ENCODE measurements at places on chromosomes 1 and 21.

DNA sequence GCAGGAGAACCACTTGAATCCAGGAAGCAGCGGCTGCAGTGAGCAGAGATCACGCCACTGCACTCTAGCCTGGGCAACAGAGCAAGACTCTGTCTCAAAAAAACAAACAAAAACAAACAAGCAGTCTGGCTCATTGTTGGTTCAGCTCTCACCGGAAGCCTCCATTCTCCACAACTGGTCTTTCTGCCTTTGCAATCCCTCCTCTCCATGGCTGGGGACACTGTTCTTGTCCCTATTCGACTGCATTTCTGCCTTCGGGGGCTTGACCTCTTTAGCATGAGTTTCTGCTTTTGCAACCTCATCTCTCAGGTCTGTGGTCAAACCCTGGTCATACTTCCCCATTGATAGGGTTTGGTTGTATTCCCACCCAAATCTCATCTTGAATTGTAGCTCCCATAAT lies 216.3 kb upstream of the NR5A2 start:
- no peak for DNase-seq

GRCh38 chr1:241460098-241460873 lies 59.3 kb downstream of the FH start:
- no peak for DNase-seq

GRCh38 chr1:83509301-83509781 lies 489.6 kb downstream of the TTLL7 start:
- DNase-seq: no peak

GRCh38 chr21:29939924-29940275 lies at the start of gene GRIK1:
TSS of gene GRIK1 (minus strand) at chr21:29939996.
- no peak for DNase-seq

DNA sequence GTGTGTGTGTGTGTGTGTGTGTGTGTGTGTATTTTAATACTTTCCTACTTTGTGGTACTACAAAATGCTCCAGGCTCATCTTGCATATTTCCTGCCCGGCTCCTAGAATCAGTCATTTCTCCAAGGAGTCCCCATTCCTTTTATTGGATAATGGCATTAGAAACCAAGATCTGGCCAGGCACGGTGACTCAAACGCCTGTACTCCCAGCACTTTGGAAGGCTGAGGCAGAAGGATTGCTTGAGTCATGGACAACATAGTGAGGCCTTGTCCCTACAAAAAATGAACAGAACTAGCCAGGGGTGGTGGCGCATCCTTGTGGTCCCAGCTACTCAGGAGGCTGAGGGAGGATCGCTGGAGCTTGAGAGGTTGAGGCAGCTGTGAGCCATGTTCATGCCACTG lies 20.3 kb downstream of the EPB41 start:
- DNase-seq: no peak

GRCh38 chr1:205575294-205575885 lies 56.4 kb downstream of the ELK4 start:
- no peak for DNase-seq

- DNase-seq: peak; percentile 15
Observed at GRCh38 chr21:26405735-26406361, 167.2 kb downstream of the CYYR1 start.

DNA sequence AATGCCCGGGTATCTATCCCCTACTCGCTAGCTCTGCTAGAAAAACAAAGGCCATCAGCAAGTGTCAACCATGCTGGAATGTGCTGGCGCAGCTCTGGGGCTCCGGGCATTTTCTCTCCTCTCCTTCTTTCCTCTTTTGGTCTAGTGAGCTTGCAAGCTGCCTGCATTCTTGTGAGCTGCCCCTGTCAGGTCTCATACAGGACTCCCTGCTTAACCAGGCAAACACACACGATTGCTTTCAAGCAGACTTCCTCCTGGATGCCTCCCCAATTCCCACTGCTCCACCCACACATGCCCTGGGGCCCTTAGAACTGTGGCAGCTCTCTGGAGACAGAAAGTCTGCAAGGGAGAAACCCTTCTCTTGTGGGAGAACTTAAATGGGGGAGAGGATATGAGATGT lies 35.7 kb upstream of the SUCO start:
- DNase-seq: peak; percentile 65

DNA sequence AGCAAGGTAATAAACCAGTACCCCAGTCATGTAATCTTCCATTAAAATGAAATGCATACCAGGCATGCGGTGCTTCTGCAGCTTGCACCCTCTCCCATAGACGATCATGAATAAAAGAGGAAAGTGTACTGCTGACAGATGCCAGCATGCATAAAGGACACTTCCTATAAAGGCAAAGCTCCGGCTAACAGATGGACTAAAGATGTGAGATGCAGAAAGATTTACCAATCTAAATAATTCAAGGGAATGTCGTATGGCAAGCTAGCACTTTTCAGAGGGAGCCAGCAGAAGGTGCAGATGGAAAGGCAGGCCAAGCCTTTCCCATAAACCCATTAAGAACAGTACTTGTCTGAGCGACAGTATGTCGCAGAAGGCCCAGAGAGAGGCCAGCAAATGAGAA lies 542.0 kb downstream of the NUF2 start:
- DNase-seq: no peak

DNA sequence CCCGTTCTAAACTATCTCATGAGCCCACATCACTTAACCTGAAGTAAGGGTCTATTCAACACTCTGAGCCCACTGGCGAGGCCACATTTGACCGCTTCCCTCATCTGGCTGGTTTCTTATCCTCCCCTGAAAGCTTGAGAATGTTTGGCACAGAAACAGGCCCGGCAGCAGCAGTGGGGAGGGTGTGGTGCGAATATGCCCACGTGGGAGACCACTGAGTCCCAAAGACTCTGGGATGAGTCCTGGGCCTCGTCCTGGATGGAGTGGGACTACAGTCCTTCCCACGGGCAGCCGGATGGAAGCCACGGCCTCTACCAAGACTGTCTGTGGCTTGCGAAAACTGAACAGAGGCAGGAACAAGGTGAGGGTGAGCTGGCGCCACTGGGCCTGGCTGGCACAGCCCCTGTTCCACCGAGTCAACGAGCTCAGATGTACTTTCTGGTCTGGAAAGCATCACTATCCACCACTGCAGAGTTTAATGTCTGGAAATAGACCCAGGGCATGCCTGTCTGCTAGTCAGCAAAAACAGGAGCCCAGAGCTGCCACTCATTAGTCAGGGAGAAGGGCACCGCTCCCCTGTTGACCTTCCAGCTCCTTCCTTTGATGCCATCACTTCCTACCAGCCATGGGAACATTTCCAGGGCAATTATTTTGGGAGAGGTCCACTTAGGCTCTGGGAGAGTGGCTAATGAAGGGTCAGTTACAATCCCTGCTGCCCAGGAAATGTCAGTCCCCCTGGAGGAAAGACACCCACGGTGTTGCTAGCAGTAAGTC lies 386.6 kb downstream of the MATN1 start:
- no peak for DNase-seq

GRCh38 chr1:12496154-12496961 lies 121.7 kb downstream of the DHRS3 start:
- no peak for DNase-seq

DNA sequence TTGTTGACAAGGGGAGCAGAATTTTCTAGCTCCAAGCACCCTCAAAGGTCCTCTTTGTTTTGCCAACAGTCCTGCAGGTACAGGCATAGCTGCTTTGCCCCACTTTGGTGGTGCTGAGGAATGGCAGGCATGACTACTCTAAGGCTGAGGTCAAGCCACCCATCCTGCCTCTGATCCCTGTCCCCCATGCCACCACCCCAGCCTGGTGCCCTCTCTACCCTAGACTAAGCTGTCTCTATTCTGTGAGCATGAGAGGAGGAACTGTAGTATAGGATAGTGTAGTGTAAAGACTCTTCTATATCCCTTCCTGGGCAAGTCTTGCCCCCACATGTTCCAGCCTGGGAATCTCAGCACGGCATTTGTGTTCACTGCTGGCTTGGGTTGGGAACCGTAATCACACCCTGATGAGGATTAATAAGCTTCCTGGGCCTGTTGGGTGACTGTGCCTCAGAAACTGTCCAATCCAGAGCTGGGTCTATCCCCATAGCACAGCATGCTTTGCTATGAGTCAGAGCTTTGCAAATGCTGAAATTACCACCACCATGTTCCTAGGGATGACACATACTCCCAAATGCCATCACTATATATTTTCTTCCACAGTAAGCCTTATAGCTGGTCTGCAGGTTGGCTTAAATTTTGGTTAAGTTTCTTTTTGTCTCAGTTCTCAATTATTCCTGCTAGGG lies 105.7 kb upstream of the PPP2R5A start:
- DNase-seq: no peak

GRCh38 chr1:207649210-207649753 lies 4.3 kb downstream of the CR1L start:
- no peak for DNase-seq

GRCh38 chr1:94020764-94021579 lies 100.0 kb downstream of the ABCA4 start:
- DNase-seq: no peak

DNA sequence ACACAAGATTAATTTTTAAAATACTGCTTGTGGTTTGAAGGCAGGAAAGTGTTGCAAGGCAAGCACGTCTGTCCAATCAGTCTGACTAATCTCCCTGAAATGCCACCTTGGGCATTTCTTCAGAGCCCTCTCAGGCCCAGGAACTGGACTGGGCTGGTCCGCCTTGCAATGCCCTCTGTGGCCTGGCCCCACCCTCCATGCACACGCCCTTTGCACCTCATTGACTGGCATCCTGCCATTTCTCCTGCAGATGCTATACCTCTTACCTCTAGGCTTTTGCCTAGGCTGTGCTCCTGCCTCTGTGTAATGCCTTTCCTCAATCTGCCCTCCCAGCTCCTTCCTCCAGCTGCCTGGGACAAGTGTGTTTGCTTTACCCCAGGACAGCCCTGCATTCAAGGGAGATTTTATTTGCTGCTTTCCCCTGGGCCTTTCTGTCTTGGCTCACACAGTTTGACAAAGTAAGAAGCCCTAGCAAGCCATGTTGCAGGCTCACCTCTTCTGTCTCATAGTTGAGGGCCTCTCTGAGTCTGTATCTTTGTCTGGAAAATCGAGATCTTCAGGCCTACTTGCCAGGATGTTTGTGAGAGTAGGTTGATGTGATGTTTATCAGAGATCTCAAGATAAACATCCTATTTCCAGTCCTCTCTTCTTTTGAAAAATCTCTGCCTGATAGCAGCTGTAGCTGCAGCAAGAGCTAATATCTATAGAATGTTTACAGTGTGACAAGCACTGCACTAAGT lies 149.2 kb upstream of the JUN start:
- no peak for DNase-seq

GRCh38 chr21:29610779-29611360 lies 312.1 kb downstream of the BACH1 start:
- DNase-seq: no peak

- DNase-seq: no peak
Observed at GRCh38 chr1:46173361-46173856, 1.5 kb upstream of the TSPAN1 start.

DNA sequence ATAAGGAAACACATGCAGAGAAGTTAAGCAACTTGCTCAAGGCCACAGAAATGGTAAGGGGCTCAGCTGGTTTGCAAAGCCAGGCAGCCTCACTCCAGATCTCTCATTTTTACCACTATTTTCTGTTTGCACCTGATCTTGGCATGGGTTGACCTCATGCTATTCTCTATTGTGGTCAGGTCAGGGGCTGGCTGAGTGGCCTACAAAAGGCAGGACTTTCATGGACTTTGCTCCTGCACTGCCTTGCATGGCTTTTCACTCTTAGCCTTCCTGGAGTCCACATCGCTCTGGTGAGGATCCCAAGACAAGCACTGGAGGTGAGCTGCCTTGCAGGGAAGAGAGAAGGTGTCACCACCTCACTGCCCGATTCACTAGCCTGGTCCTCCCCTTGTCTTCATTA lies 56.8 kb upstream of the CSF3R start:
- DNase-seq: no peak

DNA sequence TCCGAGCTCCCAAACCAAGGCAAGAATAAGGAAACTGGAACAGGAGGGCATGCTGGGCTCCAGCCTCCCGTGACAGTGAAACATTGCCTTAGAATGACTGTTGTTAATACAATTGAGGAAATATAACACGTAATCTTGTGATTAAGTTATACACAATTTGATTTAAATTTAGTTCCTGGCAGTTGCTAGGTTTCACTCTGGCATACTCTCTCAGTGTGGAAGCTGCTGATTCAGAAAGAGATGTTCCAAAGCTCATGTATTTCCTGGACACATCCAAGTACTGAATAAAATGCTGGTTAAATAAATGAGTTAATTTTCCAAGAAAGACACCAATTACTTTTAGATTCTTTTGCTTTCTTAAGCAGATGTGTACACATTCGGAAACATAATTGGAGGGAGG lies 176.1 kb downstream of the GRIK1 start:
- no peak for DNase-seq

GRCh38 chr1:97119260-97120158 lies 397.9 kb downstream of the PTBP2 start:
- no peak for DNase-seq

- no peak for DNase-seq
Observed at GRCh38 chr1:41539418-41539805, 54.9 kb upstream of the EDN2 start.

- no peak for DNase-seq
Observed at GRCh38 chr21:44700101-44701022, 3.4 kb downstream of the KRTAP10-12 start.

GRCh38 chr1:53431244-53431643 lies 28.0 kb upstream of the DMRTB1 start:
- DNase-seq: no peak

DNA sequence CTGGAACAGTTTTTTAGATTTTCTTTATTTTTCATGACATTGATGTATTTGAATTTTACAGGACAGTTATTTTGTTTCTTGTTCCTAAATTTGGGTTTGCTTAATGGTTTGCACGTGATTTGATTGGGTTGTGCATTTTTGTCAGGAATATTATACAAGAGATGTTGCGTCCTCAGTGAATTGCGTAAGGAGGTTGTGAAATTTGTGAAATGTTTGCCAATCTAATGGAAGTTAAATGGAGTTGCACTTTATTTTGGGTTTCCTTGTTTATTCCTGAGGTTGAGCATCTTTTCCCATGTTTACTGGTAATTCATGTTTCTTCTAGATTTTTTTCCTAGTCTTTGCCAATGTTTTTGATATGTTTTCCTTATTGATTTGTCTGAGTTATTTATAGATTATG lies 19.9 kb downstream of the ZNF648 start:
- DNase-seq: no peak

GRCh38 chr1:29270929-29271521 lies 34.7 kb downstream of the PTPRU start:
- DNase-seq: no peak

DNA sequence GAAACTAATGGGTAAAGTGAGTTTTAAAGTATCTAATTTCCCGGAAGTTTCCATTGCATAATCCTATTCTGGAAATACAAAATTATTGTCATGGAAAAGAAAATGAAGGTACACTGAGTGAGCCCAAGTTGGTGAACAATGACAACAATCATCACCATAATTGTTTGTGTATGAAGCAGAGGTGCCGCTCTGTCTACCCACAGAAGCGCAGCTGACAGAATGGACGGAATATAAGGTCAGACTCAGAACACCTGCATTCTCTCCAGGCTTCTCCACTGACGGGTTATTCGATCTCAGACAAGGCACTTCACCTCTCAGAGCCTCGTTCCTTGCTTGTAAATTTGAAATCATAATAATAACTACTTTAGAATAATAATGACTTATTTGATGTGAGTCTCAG lies 99.1 kb upstream of the NGF start:
- DNase-seq: peak; percentile 77

GRCh38 chr21:35852820-35853219 lies 207.5 kb downstream of the SETD4 start:
- DNase-seq: no peak
